Esophagus muscularis mucosa (tissue), 4 donors: ENCODE measurements at places on chromosomes 5 and 9. TPM values are rescaled to one million over a fixed set of nuclear protein-coding genes. Genes with fewer than 3 reads are reported as not detected.

GRCh38 chr5:62732677-62733121, 154.1 kb downstream of the LRRC70 start:
- peak; percentile 39 for DNase-seq

- DNase-seq: no peak
These were observed 3.4 kb downstream of the DPH7 start for GRCh38 chr9:137575364-137575715.

DNA sequence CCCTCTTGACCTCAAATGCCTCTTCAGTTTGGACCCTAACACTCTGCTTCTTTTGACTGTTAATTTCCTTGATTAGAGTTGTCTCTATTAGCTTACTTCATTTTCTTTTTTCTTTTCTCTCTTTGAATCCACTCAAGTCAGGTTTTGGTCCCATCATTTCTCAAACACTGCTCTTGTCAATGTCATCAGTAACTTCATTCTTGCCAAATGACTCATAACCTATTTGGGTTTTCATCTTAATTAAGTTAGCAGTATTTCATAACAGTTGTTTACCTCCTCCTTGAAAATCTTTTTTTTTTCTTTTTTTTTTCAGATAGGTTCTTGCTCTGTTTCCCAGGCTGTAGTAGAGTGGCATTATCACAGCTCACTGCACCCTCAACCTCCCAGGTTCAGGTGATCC, 119.6 kb downstream of the PARP8 start:
- DNase-seq: no peak

DNA sequence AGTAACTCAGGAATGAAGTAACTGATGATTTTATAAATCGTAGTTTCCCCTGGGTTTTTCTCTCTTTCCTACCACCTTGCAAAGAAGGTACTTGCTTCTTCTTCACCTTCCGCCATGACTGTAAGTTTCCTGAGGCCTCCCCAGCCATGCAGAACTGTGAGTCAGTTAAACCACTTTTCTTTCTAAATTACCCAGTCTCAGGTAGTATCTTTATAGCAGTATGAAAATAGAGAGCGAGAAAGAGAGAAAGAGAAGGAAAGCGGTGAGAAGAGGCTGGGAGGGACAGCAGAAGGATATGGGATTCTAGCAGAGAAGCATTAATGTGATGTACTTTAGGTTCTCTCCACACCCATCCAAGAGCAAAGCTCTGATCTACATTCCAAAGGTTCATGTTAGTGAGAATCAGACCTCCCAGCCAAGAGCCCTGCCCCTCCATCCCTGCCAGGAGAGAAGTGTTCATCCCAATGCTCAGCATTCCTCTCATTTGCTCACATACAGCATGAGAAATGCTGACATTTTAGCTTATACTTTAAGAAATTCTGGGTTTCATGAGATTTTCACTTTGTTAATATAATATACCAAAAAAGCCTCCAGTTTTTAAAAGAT, 185.0 kb upstream of the PTGER4 start:
- no peak for DNase-seq

GRCh38 chr9:110912419-110913291, 125.6 kb downstream of the LPAR1 start:
- peak; percentile 86 for DNase-seq

DNA sequence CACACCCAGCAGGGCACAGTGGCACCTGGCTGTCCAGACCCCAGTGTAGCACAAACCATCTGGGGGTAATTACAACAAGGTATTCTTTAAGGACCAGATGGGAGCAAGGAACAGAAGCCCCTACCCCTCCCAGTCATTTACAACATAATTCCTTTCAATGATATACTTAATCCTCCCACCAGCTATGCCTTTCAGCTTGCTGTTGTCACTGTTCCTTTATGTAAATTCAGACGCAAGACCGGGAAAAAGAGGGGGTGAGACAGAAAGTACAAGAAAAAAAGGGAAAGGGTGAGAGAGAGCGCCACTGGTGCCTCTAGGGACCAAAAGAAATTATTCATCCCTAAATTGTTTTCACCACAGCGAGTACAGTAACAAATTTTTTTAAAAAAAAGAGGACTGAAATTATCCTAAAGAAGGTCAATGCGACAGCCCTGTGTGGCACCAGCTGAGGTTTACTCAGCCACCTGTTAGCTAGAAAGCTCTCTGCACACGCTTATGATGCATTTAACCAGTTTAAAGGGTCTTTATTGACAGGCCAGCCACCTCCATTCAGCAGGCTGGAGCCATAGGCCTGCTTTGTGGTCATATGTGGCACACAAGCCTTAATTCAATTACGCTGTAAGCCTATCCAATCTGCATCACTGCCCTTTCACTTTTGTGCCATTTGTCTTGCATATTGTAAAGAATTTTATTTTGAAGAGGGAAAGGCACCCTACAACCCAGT, 210.2 kb upstream of the ISL1 start:
- DNase-seq: no peak

DNA sequence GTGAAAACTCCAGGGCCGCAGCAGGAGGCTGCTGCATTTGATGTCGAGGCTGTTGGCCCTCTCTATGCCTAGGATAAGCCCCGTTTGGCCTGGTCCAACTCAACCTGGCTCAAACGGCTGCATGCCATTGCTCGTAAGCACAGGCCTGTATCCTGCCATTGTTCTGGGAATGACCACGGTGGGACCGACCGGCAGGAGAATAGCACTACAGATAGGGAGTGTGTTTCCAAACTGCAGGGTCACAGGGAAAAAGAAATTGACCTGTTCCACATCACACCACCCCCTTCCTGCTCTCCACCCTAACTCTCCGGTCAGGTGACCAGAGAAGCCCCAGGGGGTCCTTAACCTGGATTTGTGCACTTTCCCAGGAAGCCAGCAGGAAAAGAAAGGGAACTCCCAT, 278.7 kb upstream of the KLF4 start:
- no peak for DNase-seq

DNA sequence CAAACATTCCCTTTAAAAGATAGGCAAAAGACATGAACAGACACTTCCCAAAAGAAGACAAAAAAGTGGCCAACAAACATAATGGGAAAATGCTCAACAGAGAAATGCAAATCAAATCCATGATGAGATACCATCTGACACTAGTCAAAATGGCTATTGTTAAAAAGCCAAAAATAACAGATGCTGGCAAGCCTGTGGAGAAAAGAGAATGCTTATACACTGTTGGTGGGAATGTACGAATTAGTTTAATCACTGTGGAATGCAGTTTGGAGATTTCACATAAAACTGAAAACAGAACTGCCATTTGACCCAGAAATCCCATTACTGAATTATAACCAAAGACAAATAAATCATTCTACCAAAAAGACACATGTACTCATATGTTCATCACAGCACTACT, 58.3 kb upstream of the WDR41 start:
- DNase-seq: no peak

- DNase-seq: no peak
These were observed 13.7 kb downstream of the CERCAM start for GRCh38 chr9:128434340-128434739.

- DNase-seq: no peak
These were observed 106.8 kb upstream of the FST start for GRCh38 chr5:53373451-53374158.

GRCh38 chr9:33106827-33107621, 30.6 kb upstream of the SMU1 start:
- DNase-seq: no peak

- no peak for DNase-seq
These were observed 20.0 kb downstream of the APC start for GRCh38 chr5:112757468-112758208.

DNA sequence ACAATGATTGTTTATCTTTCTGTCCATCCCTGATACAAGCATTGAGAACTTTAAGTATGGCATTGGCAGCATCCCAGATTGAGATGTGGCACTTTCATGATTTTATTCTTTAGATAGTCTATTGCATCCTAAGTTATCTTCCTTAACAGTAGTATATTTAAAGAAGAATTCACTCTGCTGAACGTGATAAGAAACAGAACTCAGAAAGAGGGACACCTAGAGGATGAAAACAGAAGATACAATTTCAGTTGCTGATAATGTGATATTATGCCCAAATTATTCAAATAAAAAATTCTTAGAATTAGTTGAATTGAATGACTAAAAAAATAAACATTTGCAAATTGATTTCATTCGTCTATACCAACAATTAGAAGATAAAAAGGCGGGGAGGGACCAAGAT, 218.1 kb upstream of the DMRTA1 start:
- DNase-seq: no peak

DNA sequence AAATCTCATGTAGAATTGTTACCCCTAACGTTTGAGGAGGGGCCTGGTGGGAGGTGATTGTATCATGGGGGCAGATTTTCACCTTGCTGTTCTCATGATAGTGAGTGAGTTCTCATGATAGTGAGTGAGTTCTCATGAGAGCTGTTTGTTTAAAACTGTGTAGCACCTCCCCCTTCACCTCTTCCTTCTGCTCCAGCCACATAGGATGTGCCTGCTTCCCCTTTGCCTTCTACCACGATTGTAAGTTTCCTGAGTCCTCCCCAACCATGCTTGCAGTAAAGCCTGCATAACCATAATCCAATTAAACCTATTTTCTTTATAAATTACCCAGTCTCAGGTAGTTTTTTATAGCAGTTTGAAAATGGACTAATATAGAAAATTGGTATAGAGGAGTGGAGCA, 1783.7 kb upstream of the CDH9 start:
- DNase-seq: no peak

- no peak for DNase-seq
These were observed 202.6 kb downstream of the ZSWIM6 start for GRCh38 chr5:61534481-61535267.

DNA sequence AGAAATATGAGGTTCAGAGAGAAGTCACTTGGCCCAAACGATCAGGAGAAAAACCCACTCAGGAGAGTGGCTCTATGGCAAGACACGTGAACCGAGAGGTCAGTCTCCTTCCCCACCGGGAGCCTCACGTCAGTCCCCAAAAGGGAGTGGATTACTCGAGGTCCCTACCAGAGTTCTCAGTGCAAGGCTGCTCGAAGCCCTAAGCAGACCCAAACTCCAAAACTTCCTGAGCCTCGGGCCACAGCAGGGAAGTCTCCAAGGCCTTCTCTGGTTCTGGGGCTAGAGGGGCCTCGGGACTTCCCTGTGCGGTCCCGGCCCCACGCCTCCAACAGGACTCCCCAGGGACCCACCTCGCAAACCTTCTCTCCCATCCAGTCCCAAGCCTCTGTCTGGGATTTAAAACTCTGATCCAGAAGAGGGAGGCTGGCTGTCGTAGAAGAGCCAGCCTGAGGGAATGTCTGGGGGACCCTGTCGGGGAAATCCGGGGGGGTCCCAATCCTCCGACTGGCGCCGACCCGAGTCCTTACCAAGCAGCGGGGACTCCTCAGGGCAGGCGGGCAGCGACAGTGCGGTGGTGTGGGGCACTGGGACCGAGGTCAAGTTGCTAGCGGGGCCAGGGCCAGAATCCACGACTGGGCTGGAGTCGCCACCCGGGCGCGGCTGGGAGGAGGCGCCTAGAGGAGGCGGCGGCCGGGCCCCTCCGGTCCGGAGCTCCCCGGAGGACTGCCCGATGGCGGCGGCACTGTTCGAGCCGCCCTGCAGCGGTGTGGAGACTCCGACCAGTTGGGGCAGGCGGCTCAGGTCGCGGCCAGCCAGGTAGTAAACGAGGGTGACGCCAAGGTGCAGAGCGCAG, 679 bp downstream of the B4GALT1 start:
- DNase-seq: no peak

DNA sequence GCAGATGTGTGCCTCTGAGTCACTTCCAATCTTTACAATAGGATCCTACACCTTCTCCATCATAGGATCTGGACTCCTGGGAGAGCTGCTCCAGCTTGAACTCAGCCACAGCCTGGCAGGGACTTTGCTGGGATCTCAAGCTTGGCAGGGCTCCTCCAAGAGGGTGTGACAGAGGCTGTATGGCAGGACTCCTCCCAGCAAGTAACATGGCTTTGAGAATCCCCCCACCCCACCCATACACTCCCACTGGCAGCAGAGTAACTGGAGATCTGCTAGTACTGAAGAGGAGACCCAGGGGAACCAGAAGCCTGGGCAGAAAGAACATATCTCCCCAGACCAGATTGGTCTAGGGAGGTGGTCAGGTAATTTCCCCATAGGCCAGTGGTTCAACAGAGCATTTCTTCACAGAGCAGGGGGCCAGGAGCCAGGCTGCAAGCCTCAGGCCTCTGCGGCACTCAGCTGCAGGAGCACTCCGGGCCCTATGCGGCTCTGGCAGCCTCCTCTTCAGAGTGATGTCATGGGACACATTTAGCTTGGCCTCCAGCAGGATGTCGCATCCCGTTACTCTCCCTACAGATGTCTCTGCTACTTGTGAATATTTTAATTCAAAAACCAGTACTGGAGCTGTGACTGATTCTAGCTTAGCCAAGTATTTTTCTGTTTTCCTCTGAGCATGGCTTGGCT, 1.7 kb upstream of the ACSL6 start:
- no peak for DNase-seq

DNA sequence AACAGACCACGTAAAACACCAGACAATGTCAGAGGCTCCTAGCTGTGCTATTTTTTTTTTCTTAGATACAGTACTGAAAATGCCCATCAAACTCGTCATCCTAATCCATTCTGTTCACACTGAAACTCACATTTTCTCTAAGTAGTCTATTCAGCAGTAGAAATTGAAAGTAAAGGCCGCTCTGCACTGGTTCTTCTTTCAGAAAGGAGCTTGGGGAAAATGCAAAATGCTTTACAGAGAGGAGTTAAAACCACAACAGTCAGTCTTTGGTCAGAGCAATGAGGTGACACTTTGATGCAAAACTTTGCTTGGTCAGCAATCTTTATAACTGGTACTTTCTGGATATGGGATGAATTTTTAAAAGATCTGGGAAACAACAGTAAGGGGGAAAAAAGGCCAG, 43.8 kb upstream of the SUSD1 start:
- no peak for DNase-seq

DNA sequence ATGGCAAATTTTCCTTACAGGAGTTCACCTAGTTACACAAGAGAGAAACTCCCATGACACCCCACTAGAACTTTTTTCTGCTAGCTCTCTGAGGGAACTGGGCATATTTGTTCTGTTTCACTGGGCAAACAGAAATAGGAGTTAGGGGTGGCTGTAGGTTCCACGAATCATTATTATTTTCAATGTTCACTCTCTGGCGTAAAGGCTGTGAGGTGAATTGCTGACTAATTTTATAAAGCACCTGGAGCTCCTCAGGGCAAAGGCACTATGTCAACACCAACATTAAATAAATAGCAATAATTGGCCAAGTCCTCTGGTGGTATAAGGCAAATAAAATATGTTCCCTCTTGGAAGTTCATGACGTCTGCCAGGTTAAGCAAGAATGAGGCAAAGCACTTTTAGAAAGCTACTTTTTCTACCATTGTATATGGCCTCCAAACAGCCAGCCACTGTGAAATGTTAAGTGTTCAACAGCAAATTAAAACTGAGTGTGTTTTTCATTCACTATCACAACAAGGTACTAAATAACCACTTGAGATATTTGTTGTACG, 344.6 kb downstream of the PDE4D start:
- no peak for DNase-seq

- peak; percentile 7 for DNase-seq
These were observed 53.3 kb downstream of the FOXD1 start for GRCh38 chr5:73395256-73395655.

The FCN2 gene
- not detected for total RNA-seq

The ANXA2R gene
- total RNA-seq: 1.5 TPM

The CCNO gene
- not detected for total RNA-seq

The SLC6A7 gene
- total RNA-seq: not detected
